ENCODE measurements at places on chromosomes 1 and 21.

GRCh38 chr1:222023025-222023424 lies 281.1 kb upstream of the DUSP10 start:
- no peak for DNase-seq

- DNase-seq: no peak
These were observed 221.2 kb upstream of the C1orf174 start for GRCh38 chr1:4121293-4121684.

DNA sequence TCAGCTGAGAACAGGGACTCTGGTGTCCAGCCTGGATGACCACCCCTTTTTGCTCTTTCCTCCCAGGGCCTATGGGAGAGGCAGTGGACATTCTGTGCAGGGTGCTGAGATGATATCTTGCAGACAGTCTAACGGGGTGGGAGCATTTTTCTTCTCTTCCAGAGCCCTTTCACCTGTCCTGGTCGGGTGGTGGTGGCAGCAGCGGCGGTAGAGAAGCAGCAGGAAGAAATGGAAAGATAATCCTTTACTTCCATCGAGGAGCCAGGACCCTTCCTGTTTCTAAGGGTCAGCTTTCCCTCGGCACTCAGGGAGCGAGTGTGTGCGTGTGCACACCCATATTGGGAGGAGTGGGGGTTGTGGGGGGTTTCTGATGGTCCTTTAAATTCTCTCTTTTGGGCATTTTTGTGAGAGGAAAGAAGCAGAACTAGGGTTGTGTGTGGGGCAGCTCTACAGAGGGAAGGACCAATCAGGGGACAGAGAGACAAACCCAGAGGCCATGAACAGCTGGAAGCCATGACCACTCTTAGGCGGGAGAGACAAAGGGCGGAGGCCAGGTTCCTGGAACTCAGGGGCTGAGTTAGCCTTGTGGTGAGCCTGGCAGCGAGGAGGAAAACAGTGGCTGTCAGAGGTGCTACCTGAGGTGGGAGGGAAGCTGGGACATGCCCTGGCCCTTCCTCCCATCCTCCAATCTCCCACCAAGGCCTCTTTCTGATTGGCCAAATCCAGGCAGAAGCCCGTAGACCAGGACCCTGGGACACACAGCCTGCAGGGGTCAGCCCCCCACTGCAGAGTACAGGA lies 31.2 kb upstream of the CSF3R start:
- DNase-seq: no peak

DNA sequence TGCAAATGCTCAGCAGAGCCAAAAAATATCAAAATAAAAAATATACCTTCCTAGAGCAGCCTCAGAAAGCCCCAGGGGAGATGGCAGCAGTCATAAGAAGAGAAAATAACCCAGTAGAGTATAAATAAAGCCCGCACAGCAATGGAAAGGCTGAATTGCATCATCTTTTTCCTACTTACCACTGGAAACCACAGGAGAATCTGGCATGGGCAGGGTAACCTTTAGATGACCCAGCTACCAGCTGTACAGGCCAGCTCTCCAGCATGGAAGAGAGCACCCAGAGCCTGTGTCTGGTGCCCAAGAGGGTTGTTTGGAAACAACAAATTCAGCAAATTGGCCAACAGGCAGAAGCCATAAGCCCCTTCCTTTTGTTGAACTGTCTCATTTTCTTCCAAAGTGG lies 253.1 kb downstream of the OMA1 start:
- no peak for DNase-seq

GRCh38 chr1:168512864-168513595 lies 30.8 kb downstream of the XCL2 start:
- DNase-seq: peak; percentile 81

- DNase-seq: no peak
These were observed 355.1 kb upstream of the ZRANB2 start for GRCh38 chr1:71435951-71436350.

GRCh38 chr21:19864476-19864875 lies 1133.7 kb upstream of the NCAM2 start:
- no peak for DNase-seq

- DNase-seq: no peak
These were observed 23.2 kb downstream of the EDARADD start for GRCh38 chr1:236417336-236417735.

DNA sequence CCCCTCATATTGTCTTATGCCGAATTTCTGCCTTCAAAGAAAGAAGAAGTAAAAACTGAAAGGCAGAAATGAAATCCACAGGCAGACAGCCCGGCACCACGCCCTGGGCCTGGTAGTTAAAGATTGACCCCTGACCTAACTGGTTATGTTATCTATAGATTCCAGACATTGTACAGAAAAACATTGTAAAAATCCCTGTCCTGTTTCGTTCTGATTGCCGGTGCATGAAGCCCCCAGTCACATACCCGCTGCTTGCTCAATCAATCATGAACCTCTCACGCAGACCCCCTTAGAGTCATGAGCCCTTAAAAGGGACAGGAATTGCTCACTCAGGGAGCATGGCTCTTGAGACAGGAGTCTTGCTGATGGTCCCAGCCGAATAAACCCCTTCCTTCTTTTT lies 49.3 kb downstream of the JMJD4 start:
- DNase-seq: no peak

- DNase-seq: peak; percentile 67
These were observed 35.3 kb downstream of the EPHB2 start for GRCh38 chr1:22745669-22746585.

- no peak for DNase-seq
These were observed 134.2 kb downstream of the SETD4 start for GRCh38 chr21:35926003-35926740.

GRCh38 chr1:68375919-68376318 lies 73.8 kb downstream of the RPE65 start:
- no peak for DNase-seq

DNA sequence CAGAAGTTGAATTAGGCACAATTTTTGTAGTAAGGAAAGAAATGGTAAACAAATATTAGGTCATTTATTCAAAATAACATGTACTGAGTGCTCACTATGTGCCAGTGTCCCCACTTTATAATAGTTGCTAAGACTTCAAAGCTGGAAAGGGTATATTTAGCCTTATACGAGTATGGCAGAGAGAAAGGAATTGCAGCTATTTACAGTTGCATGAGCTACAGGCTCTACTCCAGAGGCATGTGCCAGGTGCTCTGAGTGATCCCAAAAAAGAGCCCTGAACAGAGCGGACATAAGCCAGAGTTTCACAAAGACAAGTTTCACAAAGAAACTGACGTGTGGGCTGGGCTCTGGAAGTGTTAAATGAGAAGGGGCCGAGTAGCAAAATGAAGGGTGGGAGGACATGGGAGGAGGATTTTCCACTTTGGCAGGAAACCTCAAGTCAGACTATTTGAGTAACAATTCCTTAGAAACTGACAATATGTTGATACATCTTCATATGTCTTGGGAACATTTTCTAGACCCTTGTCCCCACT lies 40.9 kb downstream of the FASLG start:
- DNase-seq: no peak

GRCh38 chr21:34100790-34101189 lies 27.4 kb downstream of the MRPS6 start:
- DNase-seq: no peak

GRCh38 chr1:233277637-233278606 lies 17.6 kb downstream of the PCNX2 start:
- no peak for DNase-seq

DNA sequence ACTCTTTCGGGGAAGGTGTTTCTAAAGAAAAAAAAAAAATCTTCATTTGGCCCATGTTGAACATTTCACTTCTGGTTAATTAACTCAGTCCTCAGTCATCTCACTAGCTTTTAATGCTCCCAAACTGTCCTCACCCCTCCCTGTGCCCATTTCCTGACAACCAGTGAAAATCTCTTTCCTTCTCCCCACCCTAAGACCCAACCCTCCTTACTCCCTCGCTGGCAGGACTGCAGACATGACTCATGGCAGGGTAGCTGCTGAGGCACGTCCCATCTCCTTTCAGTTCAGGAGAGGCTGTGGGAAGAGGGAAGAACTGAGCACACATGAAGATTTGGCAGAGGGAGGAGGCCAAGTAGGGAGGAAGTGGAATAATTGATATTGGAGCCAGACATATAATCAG lies 12.6 kb downstream of the PKP1 start:
- DNase-seq: peak; percentile 81

GRCh38 chr1:164912290-164912689 lies 353.3 kb downstream of the PBX1 start:
- DNase-seq: no peak

GRCh38 chr1:224632381-224632871 lies 16.3 kb downstream of the CNIH3 start:
- DNase-seq: no peak

GRCh38 chr1:27574871-27575831 lies 28.8 kb downstream of the AHDC1 start:
- peak; percentile 94 for DNase-seq

DNA sequence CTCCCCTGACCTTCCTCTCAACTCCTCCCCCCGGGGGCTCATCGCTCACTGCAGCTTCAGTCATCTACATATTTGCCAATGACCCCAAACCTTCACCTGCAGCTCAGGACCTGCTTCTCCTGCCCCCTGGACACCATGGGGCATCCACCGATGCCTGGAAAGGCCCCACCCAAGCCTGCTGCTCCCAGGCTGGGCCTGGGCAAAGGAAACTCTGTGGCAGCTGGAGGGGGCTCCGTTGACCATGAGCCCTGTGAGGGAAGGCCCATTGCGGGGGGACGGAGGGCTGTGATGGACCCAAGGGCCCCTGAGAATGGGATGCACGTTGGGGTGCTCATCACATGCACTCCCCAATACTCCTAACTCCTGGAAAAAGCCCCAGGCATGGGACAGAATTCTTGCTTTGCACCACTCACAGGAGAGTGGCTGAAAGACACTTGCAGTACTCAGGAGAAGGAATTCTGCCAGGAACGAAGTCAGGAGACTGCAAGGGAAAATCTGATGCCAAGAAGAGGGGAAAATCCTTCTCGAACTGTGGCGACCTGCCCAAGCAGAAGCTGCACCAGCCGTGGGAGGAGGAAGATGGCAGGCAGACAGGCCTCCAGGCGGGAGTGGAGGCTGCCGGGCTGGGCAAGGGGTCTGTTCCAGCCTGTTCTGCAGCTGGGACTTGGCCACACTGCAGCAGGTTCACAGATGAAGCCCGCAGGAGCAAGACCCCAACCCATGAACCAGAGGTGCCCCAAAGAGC lies 18.4 kb downstream of the MATN1 start:
- DNase-seq: no peak

GRCh38 chr1:154213274-154213673 lies 7.1 kb upstream of the CFAP141 start:
- no peak for DNase-seq

DNA sequence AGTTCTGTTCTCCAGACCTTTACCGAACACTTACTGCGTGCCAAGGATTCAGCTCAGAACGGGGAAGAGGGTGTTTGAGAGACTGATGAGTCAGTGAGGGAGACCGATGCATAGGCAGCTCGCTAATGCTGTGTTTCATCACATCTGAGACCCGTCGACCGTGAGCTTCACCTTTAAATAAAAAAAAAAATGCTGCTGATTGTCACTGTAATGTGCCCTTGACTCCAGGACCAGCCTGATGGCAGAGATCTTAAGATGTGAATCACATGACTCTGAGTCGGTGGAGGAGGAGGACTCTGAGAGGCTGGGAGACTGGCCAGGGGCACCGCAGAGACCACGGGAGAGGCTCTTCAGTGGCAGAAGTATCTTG lies 28.8 kb downstream of the SPSB1 start:
- DNase-seq: no peak

- DNase-seq: no peak
These were observed 180.8 kb downstream of the LTN1 start for GRCh38 chr21:28811860-28812259.

- DNase-seq: no peak
These were observed 40.0 kb downstream of the LTN1 start for GRCh38 chr21:28952686-28953085.

GRCh38 chr1:70277875-70278274 lies 56.7 kb downstream of the SRSF11 start:
- no peak for DNase-seq

DNA sequence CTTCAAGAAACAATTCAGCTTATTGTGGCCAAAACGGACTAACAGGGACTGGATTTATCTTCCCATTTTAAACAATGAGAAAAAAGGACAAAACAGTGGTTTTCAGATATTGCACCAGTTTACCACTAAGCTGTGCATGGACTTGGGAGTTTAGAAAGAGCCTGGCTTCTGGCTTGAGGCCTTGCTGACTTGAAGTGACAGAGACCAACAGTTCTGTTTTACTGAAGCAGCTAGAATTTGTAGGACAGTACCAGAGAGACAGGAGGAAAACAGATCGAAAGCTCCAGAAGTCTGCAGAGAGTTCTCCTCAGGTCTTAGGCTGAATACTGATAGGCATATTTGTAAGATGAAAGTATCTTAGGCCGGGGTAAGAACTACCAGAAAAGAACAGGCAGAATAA lies 20.5 kb downstream of the FCRL4 start:
- no peak for DNase-seq

GRCh38 chr1:110425612-110426152 lies 18.2 kb upstream of the LAMTOR5 start:
- DNase-seq: no peak

- DNase-seq: peak; percentile 78
These were observed 14.8 kb downstream of the BCAR3 start for GRCh38 chr1:93666613-93667384.

DNA sequence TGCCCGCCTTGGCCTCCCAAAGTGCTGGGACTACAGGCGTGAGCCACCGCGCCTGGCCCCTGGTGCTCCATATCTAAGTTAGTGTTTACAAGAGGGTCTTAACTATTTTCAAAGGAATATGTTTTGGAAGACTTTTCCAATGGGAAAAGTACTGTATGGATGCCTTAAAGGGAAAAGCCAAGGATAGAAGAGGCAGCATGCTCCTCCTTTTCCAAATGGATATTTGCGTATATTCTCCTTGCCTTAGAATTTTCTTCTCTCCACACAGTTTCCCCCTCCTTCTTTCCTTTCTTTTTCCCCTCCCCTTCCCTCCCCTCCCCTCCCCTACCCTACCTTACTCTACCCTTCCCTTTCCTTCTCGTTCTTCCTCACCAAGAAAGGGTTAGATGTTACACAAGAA lies 29.3 kb upstream of the DOCK7 start:
- DNase-seq: no peak

DNA sequence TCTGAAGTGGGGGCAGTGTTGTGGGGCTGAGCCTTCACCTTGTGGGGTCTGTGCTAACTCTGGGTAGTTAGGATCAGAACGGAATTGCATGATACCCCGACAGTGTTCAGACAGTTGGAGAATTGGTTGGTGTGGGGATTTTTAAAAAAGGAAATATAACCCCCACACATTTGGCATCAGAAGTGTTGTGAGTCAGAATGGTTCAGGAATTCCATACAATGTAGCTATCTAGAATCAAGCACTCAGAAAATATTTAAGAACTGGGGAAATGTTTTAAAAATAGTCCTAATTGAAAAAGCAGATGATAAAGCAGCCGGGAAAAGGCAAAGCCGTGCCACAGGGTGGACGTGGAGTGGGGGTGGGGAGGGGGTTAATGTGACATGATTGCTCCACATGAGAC lies 6.5 kb upstream of the S100A7 start:
- no peak for DNase-seq

GRCh38 chr1:88357729-88358128 lies 326.3 kb upstream of the PKN2 start:
- no peak for DNase-seq
